Stomach (tissue), 19 donors: ENCODE measurements at places on chromosomes 3 and 15. TPM values are rescaled to one million over a fixed set of nuclear protein-coding genes. Genes with fewer than 3 reads are reported as not detected.

- no peak overlapping the region for H3K4me3 ChIP-seq
- no peak overlapping the region for H3K27ac ChIP-seq
- H3K4me1 ChIP-seq = peaks cover 38% of the 10 kb centered on the region
- no peak for DNase-seq
These were observed 34.9 kb downstream of the MAGEF1 start for GRCh38 chr3:184676927-184677326.

- H3K4me1 ChIP-seq = no peaks in the 10 kb centered on the region
- no peak for DNase-seq
- no peak overlapping the region for H3K27ac ChIP-seq
These were observed 47.7 kb upstream of the GYG1 start for GRCh38 chr3:148943506-148944205.

DNA sequence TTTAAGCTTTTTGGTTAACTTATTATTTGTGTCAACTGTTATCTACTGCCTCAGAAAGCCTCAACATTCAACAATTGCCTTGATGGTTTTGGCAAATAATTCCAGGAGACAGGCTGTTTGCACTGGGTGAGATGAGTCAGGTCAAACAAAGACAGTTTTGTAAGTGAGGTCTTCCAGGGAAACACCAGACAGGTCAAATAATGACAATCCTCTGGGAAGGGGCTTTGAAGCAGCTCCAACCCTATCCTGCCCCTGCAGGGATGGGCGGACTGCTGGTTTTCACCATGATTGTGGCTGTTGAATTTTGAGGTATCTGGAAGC lies 79.4 kb upstream of the PRR23E start:
- H3K27me3 ChIP-seq = no peaks in the 10 kb centered on the region
- no peaks in the 10 kb centered on the region for H3K36me3 ChIP-seq
- DNase-seq = no peak

The RPP25 gene
- total RNA-seq = 4.0 TPM

The POPDC2 gene
- total RNA-seq = 9.0 TPM

The VGLL3 gene
- total RNA-seq = 5.5 TPM
